ENCODE measurements at places on chromosomes 7 and 10.

- no peak for DNase-seq
These were observed 64.0 kb downstream of the MTPAP start for GRCh38 chr10:30284865-30285594.

- DNase-seq: no peak
These were observed 157.1 kb upstream of the CHST15 start for GRCh38 chr10:124250506-124250905.

GRCh38 chr7:7732621-7733281 lies 14.3 kb upstream of the RPA3 start:
- DNase-seq: no peak

DNA sequence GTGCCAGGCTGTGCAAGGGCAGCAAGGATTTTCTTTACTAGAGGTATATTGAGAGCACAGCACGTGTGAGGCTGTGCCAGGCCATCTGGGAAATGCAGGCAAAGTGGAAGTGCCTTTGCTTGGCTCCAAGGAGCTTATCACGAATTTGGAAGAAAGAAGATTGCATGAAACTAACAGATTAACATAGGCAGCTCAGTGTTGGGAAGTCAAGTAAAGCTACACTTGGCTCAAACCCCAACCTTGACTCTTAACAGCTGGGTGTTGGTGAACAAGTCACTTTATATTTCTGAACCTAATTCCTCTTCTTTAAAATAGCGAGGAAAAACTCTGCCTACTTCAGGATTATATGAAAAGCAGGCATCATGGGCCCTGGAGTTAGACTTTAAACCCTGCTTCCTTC lies 105.2 kb downstream of the PLCE1 start:
- no peak for DNase-seq

GRCh38 chr10:5527332-5528200 lies 2.8 kb downstream of the CALML3 start:
- DNase-seq: no peak

DNA sequence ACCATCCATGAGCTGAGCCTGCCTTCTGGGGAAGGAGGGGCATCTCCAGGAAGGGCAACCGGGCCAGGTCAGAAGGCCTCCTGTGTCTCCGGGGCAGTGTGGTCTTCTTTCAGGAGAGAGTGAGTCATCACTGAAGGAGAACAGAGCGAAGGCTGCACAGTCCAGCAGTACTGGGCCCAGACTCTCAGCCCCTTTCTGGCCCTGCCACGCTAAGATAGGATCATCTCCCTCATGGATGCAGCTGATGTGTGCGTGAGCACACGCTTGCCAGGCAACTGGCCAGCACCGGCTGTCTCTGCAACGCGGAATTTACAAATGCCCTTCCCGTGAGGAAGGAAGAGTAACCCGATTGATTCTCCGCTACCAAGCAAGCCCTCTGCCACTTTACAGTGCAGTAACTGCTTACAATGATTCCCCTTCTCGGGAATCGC lies 328.2 kb downstream of the TNS3 start:
- peak; percentile 35 for DNase-seq

- DNase-seq: no peak
These were observed 1577.2 kb upstream of the LRRTM3 start for GRCh38 chr10:65348637-65349036.

GRCh38 chr10:124626759-124627380 lies 117.3 kb downstream of the FAM53B start:
- DNase-seq: peak; percentile 80

DNA sequence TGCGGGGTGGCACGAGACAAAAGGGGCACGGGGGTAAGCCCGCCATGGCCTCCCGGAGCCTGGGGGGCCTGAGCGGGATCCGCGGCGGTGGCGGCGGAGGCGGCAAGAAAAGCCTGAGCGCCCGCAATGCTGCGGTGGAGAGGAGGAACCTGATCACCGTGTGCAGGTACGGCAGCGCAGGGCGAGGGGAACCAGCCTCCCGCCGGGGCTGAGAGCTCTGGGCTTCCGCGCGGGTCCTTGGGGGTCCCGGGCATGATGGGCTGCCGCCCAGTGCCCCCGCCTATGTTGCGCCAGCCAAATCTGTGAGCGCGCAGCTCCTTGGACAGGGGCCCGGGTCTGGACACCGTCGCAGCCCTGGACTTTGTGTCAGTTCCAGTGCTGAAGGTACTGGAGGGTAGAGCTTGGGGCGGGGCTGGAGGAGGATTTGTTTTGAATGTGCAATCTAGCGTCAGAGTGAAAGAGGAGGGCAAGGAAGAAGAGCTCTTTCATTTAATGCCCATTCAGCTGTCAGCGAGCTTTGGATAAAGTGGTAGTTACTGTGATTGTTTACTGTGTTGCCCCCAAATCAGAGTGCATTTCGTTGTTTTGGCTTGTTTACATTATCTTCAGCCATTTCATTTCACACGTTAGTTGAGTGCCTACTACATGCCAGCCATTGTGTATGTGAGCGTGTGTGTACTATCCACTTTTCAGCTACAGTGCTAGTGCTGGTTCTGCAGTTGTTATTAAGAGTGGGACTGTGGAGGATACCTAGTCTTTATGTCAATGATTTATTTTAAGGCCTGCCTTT lies 777 bp downstream of the RUNDC3B start:
- DNase-seq: no peak

GRCh38 chr10:29057822-29058331 lies 231.0 kb upstream of the LYZL1 start:
- no peak for DNase-seq

DNA sequence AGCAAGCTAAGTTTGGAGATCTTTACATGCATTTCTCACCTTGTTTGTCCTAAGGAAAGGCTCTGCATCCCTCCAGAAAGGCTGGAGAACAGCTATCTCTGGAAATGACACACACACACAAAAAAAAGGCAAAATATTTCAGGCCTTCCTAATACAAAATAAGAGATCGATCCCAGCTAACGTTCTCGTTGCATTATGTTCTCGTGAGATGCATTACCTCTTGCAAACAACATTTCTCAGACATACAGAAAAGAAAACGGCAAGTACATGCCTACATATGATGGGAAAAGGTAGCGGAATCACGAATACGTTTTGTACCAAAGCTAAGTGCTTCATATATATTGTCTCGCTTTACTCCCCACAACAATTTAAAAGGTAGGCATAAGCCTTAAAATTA lies 488 bp downstream of the MTERF1 start:
- DNase-seq: no peak

DNA sequence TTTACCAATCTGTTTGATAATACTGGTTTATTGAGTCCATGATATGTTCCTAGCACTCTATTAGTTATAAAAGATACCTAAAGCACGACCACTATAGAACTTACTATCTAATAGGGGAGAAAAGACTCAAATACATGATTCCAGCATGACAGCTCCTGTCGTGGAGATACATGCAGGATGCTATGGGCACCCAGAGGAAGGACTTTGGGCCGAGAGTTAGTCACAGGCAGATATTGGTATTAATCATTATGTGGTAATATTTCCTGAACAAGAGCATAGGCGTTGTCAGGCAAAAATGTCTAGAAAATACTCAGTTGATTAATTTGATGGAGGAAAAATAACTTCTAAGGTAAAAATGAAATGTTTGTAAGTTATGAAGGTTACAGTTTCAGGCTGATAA lies 31.8 kb downstream of the CNNM2 start:
- no peak for DNase-seq

- peak; percentile 70 for DNase-seq
These were observed 61.0 kb downstream of the MPP7 start for GRCh38 chr10:28241741-28242399.

DNA sequence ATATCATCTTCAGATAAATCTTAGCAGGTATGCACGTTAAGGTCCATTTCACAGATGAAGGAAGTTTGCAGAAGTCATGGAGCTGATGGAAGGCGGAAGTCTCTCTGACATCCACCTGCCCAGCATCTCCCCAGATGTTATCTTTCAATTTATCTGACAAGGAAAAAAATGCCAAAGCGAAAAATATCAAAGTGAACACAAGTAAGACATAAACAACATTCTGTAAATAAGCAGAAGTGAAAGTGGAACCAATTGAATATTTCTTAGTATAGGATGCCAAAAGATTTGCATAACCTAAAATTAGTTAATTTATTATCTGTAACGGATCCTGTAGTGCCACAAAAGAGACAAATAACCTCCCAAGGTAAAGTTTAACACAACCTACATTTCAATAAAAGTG lies 73.6 kb upstream of the NEBL start:
- DNase-seq: no peak

- DNase-seq: no peak
These were observed 80.2 kb downstream of the DIP2C start for GRCh38 chr10:609262-609658.

GRCh38 chr7:65379318-65379717 lies 5.7 kb downstream of the ZNF92 start:
- DNase-seq: no peak

- DNase-seq: no peak
These were observed 33.5 kb downstream of the AHR start for GRCh38 chr7:17331891-17332501.

DNA sequence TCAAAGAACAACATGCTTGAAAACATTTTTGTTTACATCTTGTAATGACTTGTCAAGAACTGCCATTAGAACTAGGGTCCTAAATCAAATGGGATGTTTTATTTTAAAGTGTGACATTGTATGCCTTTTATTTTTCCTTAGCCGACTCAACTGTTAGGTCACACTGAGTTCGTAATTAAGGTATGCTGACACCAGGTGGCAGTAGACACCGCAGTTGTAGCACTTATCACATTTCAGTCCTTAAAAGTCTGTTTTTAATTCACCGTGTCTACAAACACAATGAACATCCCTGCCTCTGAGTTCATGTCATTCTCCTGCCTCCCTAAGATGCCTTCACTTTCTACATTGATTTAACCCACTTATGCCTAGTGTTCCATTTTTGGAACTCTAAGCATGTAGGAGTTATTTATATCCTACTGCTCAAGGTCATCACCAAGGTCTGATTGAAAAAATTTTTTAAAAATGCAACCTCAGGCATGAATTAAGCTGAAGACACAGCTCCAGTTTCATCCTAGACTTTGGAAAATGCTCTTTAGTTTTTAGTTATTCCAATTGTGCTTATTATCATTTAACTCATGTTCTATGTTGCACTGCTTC lies 186.1 kb downstream of the BMPER start:
- peak; percentile 49 for DNase-seq

DNA sequence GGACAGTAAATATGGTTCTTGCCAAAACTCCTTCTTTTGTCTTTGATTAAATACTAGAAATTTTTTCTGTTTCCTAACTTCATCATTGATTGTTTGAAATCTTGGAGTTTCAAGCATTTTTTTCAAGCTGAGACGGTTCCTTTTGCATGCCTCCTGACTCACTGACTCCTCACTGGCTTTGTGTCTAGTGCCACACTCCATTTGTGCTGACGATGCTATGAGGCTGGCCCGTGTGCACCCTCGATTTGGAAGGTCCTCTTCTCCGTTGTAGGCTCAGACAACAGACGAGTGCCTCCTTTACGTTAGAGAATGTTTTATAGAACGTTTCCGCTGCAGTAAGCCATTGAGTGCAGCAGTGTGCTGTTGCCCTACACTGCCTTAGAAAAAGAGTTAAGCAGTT lies 10.8 kb upstream of the CSGALNACT2 start:
- DNase-seq: no peak

Measured in hematopoietic multipotent progenitor cell treated with erythropoietin and hydrocortisone succinate and interleukin-3 and kit ligand, for 8 days (in vitro differentiated cells).